ENCODE measurements at places on chromosomes 16 and 17.

DNA sequence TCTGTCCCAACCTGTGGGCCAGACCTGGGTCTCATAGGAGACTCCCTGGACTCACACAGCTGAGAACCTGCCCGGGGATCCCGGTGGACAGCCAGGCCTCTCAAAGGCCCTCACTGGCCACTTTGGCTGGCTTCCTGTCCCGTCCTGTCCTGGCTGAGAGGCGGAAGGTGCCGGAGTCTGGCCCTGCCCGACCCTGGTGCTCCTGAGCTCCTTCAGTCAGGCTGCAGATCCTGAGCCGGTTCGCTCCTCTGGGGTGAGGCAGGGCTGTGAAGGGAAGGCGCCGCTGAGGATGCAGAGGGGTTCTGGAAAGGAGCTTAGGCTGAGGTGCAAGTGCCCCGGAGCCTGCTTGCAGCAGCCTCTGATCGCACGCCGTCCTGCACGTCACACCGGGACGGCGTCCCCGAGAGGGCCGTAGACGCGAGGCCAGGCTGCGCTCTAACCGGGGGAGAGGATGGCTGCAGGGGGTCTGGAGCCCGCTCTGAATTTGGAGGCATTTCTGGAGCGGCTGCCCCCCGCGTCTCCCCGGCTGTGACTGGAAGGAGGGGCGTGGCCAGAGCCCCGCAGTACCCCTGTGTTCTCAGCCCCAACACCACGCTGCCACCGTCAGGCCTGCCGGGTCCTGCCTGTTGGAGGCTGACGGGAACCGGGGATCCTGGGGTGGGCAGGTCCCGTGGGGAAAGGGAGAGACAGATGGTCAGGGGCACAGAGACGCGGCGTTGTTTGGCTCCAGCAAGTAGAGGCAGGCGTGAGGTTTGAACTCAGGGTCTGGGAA lies 4.1 kb downstream of the HGS start:
- DNase-seq, result no peak

GRCh38 chr17:48738803-48739526 lies 10.4 kb upstream of the HOXB13 start:
- DNase-seq, result no peak

- peak; percentile 52 for DNase-seq
Observed at GRCh38 chr17:1561420-1562175, 994 bp downstream of the PITPNA start.

- DNase-seq, result peak; percentile 49
Observed at GRCh38 chr17:32111141-32111771, 31.0 kb upstream of the RHOT1 start.

GRCh38 chr17:8846768-8847211 lies 20.7 kb downstream of the PIK3R6 start:
- no peak for DNase-seq

GRCh38 chr17:1438593-1439083 lies 17.4 kb downstream of the CRK start:
- DNase-seq, result no peak

- no peak for DNase-seq
Observed at GRCh38 chr16:6258056-6258455, 1074.6 kb upstream of the RBFOX1 start.

GRCh38 chr17:30915833-30916611 lies 5.7 kb upstream of the ADAP2 start:
- no peak for DNase-seq

GRCh38 chr17:4519361-4519788 lies 20.7 kb downstream of the SPNS2 start:
- DNase-seq, result no peak

DNA sequence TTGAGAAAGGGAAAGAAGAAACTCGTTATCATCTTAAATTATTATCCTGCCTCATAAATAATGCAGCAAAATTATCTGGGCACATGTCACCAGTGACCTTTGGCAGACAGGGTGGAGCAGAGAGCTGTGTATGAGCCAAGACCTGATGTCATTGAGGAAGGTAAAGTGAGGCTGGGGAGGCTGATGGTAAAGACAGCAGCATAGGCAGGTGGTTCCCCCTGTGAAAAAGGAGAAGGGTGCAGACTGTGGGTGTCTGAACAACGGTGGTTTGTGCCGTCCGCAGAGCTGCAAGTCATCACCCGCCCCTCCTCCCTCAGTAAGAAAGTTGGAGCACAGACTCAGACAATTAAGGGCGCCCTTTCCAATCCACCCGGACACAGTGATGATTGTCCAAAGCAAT lies 30.8 kb upstream of the METTL16 start:
- no peak for DNase-seq

- no peak for DNase-seq
Observed at GRCh38 chr16:85655216-85656129, 33.3 kb downstream of the GINS2 start.

GRCh38 chr16:21197621-21198020 lies 13.8 kb downstream of the ZP2 start:
- DNase-seq, result no peak

DNA sequence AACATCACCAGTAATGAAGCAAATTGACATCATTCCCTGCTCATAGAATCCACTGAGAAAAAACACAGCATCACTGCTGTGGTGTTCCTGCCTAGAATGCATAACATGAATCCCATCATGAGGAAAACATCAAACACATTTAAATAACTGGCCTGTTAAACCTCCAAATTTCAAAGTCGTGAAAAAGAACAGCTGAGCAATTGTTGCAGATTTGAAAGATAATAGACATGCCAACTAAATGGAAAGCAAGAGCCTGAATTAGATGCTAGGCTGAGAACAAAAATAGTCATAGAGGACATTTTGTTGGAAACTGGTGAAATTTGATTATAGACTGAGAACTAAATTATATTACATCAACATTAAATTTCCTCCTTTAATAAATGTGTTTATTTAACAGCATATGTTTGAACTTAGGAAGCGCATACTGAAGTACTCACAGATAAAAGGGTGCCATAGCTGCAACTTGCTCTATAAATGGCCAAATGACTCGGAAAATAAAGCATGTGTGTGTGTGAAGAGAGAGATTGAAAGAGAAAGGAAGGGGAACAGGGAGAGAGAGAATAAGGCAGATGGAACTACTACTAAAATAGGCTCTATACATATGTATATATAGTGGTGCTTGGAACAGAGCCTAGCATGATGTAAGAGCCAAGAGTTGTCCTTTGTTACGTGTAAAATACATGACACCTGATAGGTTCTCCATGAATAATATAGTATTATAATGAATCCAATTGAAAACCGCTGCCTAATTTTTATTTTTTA lies 305.0 kb upstream of the MON1B start:
- DNase-seq, result no peak

DNA sequence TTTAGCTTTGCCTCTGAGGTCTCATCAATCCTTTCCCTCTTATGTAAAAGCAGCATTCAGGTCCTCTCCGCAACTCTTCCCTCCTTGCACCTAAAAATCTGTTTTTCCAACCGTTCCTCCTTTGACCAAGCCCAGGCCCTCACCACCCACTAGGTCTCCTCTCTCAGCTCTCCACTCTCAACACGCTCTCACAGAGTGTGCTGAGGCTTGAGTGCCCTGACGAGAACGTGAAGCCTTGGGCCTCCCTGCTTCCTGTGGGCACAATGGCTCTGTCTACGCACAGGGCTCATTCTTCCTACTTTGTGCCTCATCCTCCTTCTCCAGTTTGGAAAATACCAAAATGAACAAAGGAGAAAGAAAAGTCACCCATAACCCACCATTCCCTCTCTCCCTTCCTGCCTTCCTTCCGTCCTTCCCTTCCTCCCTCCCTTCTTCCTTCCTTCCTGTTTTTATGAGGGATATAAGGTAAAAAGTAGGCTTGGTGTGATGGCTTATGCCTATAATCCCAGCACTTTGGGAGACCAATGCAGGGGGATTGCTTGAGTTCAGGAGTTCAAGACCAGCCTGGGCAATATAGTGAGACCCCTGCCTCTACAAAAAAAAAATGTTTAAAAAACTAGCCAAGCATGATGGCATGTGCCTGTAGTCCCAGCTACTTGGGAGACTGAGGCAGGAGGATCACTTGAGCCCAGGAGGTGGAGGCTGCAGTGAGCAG lies 31.3 kb upstream of the SLC39A11 start:
- no peak for DNase-seq

DNA sequence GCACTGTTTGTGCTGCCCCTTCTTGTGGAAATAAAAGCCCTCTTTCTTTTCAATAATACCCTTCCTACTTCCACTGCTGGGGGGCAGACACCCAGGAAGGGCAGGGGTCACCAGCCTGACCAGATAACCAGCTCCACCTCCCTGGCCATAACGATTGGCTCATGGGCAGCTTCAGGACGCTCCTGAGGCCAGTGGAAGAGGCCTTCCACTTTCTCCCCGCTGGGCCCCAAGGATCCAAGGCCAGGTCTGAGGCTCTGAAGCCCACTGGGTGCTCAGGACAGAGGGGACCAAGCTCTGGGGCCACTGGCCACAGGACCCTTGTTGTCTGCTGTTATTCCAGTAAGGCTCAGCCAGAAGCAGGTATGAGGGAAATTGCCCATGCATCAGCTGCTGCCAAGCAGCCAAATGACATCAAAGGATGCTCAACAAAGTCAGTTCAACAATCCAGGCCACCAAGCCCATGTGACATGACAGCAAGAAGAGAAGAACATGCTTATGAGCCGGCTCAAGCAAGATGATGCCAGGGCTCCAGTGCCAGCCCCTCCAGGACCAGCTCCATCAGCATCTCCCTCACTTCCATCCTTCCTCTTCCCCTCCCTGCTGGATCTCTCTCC lies 238.8 kb downstream of the ZNF423 start:
- no peak for DNase-seq

DNA sequence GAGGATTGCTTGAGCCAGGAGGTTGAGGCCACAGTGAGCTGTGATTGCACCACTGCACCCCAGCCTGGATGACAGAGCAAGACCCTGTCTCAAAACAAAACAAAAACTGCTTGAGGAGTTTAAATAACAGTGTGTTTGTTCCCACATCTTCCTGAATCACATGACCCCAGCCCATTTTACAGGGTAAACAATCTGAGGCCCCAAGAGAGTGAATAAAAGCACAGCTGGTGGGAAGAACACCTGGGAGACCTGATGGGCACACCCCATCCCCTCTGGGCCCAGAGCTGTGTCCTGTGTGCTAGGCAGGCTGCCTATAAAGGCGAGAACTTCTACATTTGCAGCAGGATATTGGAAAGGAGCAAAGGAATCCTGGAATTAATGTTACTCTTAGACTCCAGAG lies 69.6 kb downstream of the PLXDC1 start:
- DNase-seq, result no peak

DNA sequence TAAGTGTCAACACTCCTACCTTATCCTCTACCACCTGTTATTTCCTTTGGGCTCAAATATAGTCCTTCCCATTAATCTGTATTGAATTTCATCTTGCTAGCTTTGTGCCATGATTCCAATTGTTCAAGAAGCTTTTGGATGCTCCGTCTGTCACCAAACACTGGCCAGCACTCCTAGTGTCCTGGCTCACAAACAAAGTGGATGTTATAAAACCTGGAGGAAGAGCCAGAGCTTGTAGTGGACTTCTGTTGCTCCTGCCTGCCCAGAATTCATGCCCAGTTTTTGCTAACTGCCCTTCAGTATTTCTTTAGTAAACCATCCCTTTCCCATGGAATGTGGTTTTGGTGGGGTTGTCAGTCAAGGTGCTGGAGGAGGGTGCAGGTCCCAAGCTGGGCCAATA lies 77.2 kb upstream of the HS3ST2 start:
- DNase-seq, result no peak

DNA sequence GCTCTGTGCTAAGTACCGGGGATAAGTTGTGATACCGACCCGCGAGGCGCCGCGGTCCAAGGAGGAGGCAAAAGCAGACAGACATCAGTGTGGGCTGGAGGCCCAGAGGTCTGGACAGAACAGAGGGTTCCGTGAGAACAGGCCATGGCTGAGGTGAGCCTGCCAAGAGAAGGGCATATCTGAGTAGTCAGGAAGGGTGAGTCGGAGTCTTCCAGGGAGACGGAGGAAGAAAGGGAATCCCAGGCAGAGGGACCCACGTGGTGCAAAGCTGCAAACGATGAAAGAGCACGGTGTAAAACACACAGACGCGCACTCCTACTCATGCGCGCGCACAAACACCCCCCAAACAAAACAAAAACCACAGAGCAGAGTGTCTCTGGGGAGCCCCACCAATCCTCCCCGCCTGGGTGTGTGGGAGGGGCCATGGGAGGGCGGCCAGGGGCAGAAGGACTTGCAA lies 18.1 kb downstream of the RHBDL3 start:
- no peak for DNase-seq

GRCh38 chr17:32330147-32330546 lies 11.8 kb downstream of the C17orf75 start:
- DNase-seq, result no peak

DNA sequence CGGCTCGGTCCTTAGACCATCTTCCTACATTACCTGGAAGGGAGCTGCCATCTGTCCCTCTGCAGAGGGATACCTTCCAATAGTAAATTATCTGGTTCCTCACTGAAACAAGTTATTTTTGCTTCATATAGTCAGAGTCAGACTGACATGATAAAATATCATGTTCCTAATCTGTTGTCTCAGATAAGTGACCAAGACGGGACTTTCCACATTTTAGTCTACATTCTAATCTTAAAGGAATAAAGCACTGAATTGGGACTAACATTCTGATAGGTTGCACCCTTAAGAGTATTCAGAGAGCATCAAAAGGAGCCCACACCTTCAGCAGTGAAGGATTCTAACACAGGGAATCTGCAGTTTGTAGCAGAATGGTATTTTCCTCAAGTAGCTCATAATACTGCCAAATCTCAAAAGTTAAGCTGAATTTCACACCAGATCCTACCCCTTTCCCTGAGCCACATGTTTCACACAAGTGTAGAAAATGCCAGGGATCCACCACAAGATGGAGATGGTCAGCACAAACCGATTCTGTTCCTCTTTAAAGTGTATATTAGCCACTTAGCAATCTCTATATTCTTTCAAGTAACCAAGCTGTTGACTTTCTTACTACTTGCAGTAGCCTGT lies 13.4 kb downstream of the GINS2 start:
- no peak for DNase-seq

DNA sequence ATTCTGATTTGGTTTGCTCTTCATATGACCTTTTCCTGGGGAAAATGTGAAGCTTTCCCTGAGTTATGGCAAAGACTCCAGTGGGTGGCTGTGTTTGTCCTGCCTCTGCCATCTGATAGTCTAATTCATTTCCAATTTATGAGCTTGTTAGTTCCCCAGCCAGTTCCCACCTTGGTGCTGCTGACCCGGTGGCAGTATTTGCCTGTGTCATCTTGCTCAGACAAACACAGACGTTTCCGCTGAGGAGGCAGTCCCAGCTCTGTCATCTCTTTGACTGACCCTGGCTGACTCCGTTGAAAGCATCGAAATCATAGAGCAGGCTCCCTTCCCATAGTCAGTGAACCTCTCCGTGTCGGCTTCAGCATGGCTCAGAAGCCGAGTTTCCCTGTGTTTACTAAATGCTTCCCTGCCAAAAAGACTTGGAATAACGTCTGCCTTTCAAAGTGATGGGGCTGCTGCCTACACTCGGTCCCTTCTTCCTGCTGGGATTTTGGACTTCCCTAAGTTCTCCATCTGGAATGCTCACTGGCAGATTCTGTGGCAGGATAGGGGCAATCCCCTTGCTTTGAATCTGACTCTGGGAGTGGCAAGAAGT lies 538.3 kb downstream of the NPIPA7 start:
- no peak for DNase-seq

- DNase-seq, result no peak
Observed at GRCh38 chr17:49365667-49366066, 3.6 kb upstream of the ZNF652 start.

Data from stimulated activated CD8-positive, alpha-beta memory T cell treated with anti-CD3 and anti-CD28 coated beads, Interleukin-4, amount 100 ng/mL, for 48 hours (primary cell).